ENCODE measurements at places on chromosomes 1 and 21.

- DNase-seq: no peak
These were observed 86.3 kb upstream of the TMPRSS2 start for GRCh38 chr21:41594268-41594667.

- DNase-seq: no peak
These were observed 49.5 kb upstream of the S1PR1 start for GRCh38 chr1:101187297-101187696.

GRCh38 chr1:199112365-199112764, 473.5 kb downstream of the PTPRC start:
- no peak for DNase-seq

- no peak for DNase-seq
These were observed 31.9 kb downstream of the PTGER3 start for GRCh38 chr1:71015745-71016144.

GRCh38 chr1:8739377-8739776, 78.1 kb downstream of the RERE start:
- DNase-seq: no peak

GRCh38 chr1:244231193-244231571, 180.1 kb downstream of the ZBTB18 start:
- DNase-seq: no peak

GRCh38 chr1:10338611-10339010, 60.3 kb upstream of the PGD start:
- no peak for DNase-seq

DNA sequence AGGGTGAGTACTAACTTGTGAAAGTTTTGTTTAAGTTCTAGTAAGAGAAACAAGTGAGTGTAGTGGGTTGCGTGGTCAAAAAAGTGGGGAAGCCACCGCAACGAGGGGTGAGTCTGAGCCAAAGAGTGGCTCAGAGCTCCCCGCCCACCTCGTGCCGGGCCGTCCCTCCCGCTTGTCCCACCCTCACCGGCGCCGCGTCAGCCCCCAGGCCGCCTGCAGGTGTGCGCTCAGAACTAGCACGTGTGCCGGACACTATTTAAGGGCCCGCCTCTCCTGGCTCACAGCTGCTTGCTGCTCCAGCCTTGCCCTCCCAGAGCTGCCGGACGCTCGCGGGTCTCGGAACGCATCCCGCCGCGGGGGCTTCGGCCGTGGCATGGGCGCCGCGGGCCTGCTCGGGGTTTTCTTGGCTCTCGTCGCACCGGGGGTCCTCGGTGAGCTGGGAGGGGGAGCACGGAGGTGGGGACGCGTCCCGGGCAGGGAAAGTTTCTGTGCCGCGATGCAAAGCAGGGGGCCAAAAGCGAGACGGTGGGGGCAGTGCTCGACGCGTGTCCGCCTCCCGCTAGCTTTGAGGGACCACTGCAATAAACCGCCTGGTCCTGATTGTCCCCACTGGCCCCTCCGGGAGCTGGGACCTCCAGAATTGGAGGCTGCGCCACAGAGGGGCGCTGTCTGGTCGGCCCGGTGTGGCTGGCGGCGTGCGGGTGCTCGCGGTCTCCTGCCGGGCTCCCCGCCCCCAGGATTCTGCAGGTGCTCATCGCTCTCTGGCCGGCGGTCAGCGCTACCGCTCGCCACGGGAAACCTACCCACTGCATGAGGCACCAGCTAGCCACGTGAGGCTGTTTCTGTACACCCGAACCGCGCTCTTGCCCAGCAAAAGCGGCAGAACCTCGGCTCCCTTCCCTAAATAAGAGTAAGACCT, at the start of gene CR2:
CR2 (plus strand) TSS at position 283 of the 919 bp plus-strand sequence; CDS start at position 374, 91 bp downstream.
- DNase-seq: no peak

DNA sequence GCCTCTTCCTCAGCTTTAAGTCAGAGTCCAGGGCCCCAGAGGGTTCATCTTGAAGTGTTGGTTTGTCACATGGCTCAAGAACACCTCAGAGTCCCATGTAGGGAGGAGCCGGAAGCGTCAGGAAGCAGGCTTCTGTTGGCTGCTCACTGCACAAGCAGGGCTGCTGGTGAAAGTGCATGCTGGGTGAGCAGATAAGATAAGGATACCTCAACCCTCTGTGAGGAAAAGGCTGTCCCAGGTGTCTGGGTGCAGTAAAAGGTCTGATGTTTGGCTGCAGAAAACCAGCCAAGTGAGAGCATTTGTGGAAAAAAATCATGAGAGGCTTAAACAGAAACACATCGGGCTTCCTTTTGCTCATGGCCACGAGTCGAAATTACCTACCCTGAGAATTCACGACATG, 6.2 kb upstream of the TEX35 start:
- DNase-seq: no peak

DNA sequence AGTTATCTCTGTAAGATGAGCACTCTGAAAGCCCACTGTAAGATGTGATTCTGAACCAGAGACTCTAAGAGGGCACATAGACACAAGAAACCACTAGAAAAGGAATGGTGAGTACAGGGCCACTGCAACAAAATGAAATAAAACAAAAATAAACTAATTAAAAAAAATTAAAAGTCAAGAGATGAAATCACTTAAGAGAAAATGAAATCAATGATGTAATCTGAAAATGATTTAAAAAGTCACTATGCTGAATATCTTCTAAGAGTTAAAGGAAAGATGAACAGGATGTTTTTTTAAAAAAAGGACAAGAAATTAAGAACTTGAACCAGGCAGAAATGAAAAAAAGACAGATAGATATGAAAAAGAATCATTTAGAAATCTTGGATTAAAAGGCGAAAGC, 110.6 kb upstream of the OLIG2 start:
- no peak for DNase-seq
